ENCODE measurements at places on chromosomes 1 and 21.

DNA sequence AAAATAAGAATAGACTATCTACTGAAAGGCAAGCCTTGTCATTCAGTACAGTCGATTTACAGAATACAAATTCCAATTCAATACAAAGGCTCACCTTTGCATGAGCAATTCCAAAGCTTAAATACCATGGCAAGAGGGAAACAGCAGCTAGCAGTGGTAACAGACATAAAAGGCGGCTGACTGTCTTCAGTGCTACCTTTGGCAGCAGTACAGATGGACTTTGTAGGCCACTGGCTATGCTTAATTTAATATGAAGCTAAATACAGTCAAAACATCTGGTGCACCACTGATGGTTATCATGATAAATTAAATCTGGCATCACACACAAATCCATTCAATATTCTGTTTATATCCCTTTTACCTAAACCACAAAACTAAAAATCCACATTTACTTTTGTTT lies 62.4 kb downstream of the RERE start:
- no peak for DNase-seq

DNA sequence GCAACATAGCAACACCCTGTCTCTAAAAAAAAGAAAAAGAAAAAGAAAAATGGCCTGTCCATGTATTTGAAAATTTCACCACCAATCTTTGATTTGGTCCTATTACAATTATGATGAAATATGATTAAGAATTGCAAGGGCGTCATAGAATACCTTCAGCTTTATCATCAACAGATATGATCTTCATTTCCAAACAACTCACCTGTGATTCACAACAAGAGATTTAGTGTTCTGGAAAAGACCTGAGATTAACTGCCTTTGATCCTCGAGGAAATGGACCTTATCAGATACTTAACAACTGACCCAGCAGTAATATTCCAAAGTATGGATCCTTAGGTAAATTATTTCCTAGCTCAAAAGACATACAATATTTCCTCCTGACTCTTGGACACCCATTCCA lies 3.5 kb upstream of the GSTM4 start:
- DNase-seq, result no peak

DNA sequence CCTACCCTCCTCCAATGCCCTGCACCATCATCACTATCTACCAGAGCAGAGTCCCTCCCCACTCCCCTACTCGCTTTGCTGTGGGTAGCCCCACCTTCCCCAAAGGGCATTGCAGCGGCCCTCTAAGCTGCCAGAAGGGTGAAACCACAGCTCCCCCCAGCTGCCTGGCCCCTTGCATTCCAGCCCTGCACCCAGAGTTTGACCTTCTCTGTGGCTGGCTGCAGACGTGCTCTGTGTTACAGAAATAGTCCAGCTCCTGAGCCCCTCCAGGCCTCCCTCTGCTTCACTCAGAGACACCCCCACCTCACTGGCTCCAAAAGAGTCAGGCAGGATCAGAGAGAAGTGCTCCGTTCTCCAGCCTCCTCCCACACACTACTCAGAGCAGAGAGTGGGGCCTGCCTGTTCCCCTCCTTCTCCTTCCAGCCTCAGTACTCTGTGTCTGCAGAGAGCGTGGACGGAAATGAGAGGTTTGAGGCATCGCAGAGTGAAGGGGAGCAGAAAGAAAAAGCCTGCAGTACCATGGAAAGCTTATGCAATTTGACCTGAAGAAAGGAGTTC lies 63.2 kb downstream of the PLEKHA6 start:
- DNase-seq, result no peak

- DNase-seq, result no peak
Observed at GRCh38 chr1:108042610-108043009, 77.6 kb upstream of the VAV3 start.
